ENCODE measurements at places on chromosomes 7 and 10.
A peak's percentile ranks its signal among the peaks of the same experiment; 100 is the strongest.

GRCh38 chr10:62588116-62588515, 213.9 kb downstream of the ZNF365 start:
- no peak overlapping the region for H3K27ac ChIP-seq
- peaks cover 6% of the 10 kb centered on the region for H3K36me3 ChIP-seq
- DNase-seq: no peak
- H3K27me3 ChIP-seq: no peaks in the 10 kb centered on the region

GRCh38 chr10:59374916-59375315, 12.6 kb upstream of the FAM13C start:
- peaks cover 3% of the 10 kb centered on the region for H3K27me3 ChIP-seq
- H3K4me3 ChIP-seq: no peak overlapping the region
- peaks cover 2% of the 10 kb centered on the region for H3K4me1 ChIP-seq

DNA sequence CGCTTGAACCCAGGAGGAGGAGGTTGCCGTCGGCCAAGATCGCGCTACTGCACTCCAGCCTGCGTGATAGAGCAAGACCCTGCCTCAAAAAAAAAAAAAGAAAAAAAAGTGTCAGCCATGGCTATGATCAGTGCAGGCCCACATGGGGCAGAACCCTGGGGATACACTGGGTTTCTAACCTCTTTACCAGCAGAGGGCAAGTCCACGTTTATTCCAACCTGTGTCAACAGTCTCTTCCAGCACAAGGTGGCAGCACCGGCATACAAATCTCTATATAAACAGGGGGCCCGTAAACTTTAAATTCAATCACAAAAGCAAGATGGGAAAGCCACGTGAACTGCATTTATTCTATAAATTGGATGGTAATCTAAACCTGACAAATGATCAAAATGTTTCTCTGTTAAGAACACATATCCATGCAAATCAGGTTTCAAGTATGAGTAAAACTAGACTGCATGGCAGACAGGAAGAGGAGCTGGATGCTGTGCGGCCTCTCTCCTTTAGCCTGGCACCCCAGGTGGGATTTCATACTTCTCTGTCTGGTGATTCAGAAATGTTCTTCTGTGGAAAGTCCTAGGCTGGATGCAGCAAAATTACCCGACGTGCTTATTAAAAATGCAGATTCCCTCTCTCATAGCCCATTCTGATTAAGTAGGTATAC, 60.0 kb upstream of the STEAP1B start:
- peaks cover 15% of the 10 kb centered on the region for H3K4me1 ChIP-seq
- peak; percentile 69 for DNase-seq
- H3K27me3 ChIP-seq: no peaks in the 10 kb centered on the region
- H3K27ac ChIP-seq: no peak overlapping the region
- no peak overlapping the region for H3K4me3 ChIP-seq

- no peak for DNase-seq
- H3K4me1 ChIP-seq: peaks cover 9% of the 10 kb centered on the region
- no peaks in the 10 kb centered on the region for H3K36me3 ChIP-seq
- H3K27me3 ChIP-seq: no peaks in the 10 kb centered on the region
- no peak overlapping the region for H3K27ac ChIP-seq
These were observed 561.8 kb downstream of the ATRNL1 start for GRCh38 chr10:115654961-115655360.

GRCh38 chr10:23204773-23205172, 12.7 kb downstream of the PTF1A start:
- no peak overlapping the region for H3K27ac ChIP-seq
- H3K4me1 ChIP-seq: no peaks in the 10 kb centered on the region
- DNase-seq: no peak
- H3K4me3 ChIP-seq: no peak overlapping the region
- peaks cover 8% of the 10 kb centered on the region for H3K36me3 ChIP-seq
- H3K27me3 ChIP-seq: peaks cover 22% of the 10 kb centered on the region

DNA sequence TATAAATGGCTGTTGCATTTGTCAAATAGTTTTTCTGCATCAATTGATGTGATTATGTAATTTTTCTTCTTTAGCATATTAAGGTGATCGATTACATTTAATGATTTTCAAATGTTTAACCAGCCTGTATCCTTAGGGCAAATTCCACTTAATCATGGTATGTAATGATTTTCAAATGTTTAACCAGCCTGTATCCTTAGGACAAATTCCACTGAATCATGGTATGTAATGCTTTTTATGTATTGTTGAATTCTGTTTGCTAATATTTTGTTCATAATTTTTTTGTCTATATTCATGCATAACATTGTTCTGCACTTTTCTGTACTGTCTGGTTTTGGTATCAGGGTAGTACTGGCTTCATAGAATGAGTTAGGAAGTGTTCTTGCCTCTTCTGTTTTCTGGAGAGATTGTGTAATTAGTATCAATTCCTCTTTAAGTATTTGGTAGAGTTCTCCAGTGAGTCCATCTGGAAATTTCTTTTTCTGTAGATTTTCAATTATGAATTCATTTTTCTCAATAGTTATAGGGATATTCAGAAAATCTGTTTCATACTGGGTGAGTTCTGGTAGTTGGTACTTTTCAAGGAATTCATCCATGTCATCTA, 393.2 kb upstream of the FOXK1 start:
- no peak for DNase-seq
- peaks cover 34% of the 10 kb centered on the region for H3K36me3 ChIP-seq
- H3K27me3 ChIP-seq: peaks cover 2% of the 10 kb centered on the region
- no peak overlapping the region for H3K4me3 ChIP-seq
- no peak overlapping the region for H3K27ac ChIP-seq

DNA sequence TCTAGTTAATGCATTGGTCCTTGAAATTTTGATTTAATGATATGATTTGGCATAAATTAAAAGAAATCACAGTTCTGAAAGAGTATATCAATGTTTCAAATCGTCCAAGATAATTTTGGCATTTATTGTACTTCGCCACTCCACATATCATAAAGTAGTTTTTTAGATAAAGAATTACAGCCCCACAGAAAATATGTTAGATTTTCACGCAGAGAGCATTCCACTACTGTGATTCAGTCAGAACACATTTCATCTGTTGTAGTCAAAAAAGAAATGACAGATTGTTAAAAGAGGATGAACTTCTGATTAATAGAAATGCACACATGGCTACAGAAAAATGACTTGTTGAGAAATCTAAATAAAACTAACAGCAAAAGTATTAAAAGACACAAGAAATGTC, 1063.5 kb upstream of the LRRN3 start:
- no peaks in the 10 kb centered on the region for H3K36me3 ChIP-seq
- DNase-seq: no peak
- no peak overlapping the region for H3K4me3 ChIP-seq

DNA sequence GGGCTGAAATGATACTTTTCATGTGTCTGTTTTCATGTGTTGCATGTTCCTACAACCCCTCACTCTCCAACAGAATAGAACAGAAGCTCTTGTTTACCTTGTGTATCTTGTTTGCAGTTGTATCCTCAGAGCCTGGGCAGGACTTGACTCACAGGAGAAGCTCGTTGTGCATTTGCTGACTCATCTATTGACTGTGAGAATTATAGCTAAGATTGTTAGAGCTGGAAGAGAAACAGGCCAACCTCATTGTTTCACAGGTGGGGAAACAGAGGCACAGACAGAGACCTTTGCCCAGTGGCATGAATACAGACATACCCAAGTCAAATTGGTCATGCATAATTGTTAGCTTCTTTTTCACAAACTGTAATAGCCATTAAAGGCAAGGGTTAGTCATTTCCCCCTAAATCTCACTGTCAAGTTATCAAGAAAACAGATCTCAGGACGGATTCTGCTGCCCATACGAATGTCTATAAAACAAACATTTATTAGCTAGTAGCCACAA, 4.6 kb upstream of the TSPAN15 start:
- no peaks in the 10 kb centered on the region for H3K27me3 ChIP-seq
- H3K27ac ChIP-seq: no peak overlapping the region
- no peak for DNase-seq
- no peak overlapping the region for H3K4me3 ChIP-seq
- H3K4me1 ChIP-seq: peaks cover 16% of the 10 kb centered on the region

GRCh38 chr10:130105724-130106123, 4.9 kb downstream of the C10orf143 start:
- peaks cover 10% of the 10 kb centered on the region for H3K4me1 ChIP-seq
- no peaks in the 10 kb centered on the region for H3K36me3 ChIP-seq

DNA sequence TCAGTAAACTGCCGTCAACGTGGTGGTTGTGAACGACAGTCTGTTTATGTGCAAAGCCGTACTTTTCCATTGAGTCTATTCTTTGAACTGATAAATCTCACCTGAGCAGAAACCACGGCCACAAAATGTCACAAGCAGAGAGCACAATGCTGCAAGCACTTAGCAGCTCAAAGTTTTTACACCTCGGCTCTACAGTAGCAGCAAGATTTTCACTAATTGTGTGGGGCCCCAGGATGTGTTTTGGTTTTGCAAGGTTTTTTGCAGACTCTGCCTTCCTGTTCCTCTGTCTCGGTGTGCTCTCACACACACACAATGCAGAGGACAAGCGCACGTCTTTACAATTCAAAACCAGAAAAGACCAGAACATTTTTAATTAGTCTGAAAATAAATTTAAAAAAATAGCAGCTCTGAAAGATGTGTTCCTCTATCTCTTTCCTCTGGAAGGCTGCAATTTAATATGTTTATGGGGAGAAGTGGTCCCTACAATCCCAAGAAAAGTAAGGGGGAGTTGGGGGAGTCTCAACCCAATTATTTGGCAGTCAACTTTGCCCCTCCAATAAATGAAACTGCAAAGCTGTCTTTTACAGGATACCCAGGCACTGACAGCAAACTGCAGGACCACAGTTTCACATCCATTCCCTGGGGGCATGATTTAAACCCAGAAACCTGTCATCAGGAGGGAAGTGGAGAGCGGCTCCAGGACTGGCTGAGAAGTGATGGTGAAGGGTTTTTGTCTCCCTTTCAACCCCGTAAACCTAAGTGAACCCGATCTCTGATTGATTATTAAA, 73.8 kb upstream of the SFMBT2 start:
- H3K36me3 ChIP-seq: peaks cover 4% of the 10 kb centered on the region
- peak overlapping the region; percentile 23 for H3K27ac ChIP-seq
- peaks cover 46% of the 10 kb centered on the region for H3K4me1 ChIP-seq
- DNase-seq: no peak
- H3K27me3 ChIP-seq: peaks cover 1% of the 10 kb centered on the region

- no peaks in the 10 kb centered on the region for H3K27me3 ChIP-seq
- DNase-seq: no peak
- H3K36me3 ChIP-seq: no peaks in the 10 kb centered on the region
- no peaks in the 10 kb centered on the region for H3K4me1 ChIP-seq
- H3K4me3 ChIP-seq: no peak overlapping the region
These were observed 57.4 kb upstream of the NRP1 start for GRCh38 chr10:33391611-33392465.

All from glutamatergic neuron (in vitro differentiated cells).